ENCODE measurements at places on chromosomes 3 and 15.

DNA sequence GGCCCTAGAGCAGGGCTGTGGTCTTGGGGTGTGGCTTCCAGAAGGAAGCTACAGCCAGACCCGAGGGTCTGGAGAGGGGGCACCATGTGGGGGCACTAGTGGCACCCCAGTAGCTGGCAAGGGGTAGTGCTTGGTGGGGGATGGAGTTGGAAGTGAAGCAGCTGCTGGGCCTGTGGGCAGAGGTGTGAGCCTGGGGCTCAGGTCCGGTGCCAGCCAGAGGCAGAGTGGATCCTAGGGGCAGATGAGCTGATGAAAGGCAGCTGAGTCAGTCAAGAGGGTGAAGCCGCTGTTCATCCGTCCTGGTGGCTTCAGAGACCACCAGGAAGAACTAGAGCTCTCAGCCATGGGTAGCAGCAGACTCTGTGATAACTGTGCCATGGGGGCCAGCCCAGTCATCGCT lies 172.6 kb downstream of the TBC1D2B start:
- DNase-seq, result no peak

GRCh38 chr3:73599605-73600004 lies 25.1 kb downstream of the PDZRN3 start:
- no peak for DNase-seq

- no peak for DNase-seq
These were observed 388.2 kb upstream of the AGTR1 start for GRCh38 chr3:148309390-148310035.

GRCh38 chr3:107997671-107998070 lies 93.2 kb downstream of the CD47 start:
- DNase-seq, result no peak

DNA sequence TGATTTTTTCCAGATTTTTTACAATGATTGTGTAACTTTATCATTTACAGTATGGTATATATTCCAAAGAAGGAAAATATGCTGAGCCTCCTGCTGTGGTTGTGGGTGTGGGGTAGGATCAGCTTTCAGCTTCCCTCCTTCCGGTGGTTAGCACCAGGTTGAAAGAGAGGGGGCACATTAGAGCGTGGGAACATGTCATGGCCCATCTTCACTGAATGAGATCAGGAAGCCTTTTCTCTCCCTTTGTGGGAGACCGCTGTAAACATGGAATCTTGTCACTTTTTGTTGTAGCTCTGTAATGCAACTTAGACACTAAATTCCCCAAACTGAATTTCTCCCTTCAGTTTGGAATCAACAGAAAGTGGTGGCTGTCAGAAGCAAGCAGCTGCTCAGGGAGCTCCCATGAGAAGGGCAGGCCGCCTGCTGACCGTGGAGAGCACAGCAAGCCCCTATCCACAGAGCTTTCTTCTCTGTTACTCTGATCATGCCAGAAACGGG lies 86.7 kb upstream of the LIMD1 start:
- DNase-seq, result peak; percentile 5

DNA sequence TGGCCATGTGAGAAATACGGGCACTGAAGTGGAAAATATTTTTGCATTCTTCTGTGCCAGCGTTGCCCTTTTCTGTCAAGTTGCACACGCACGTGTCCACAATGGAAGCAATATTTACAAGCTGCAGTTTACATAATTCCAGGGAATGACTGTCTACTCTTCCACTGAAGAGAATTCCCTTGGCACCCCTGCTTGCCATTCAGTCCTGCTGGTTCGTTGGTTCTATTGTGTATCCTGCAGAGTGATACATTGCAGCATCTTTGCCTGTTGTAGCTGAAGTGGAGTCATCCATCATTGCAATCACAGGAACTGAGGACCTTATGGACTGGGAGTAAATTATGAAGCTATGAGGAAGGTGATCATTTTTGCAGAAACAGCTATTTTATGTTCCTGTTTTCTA lies 759.4 kb downstream of the ROBO2 start:
- DNase-seq, result no peak

- no peak for DNase-seq
These were observed 29.1 kb downstream of the ANKRD28 start for GRCh38 chr3:15768421-15769255.

- no peak for DNase-seq
These were observed 67.8 kb upstream of the POLG start for GRCh38 chr15:89402518-89402805.

DNA sequence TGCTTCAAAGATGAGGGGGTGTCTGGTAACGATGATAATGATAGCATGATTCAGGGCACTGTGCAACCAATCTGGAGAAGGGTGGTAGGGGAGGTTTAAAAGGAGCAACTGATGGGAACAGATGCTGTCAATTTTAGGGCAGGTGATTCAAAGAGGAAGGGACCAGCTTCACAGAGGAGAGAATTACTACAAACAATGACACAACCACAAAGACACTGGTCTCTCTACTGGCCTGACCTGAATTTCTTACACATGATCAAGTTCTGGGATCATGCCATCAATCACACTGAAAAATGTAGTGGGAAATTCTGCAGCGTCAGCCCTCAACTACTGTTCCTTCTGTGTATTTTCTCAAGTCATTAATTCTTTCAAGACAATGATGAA lies 2.6 kb upstream of the CDV3 start:
- DNase-seq, result no peak

Measured in CD4-positive, alpha-beta T cell treated with Interleukin-6 for 4 hours (primary cell).